Activated CD8-positive, alpha-beta memory T cell treated with anti-CD3 and anti-CD28 coated beads for 1 hour (primary cell): ENCODE measurements at places on chromosomes 7 and 10.

- no peak for DNase-seq
These were observed 245.7 kb downstream of the TCERG1L start for GRCh38 chr10:131065673-131066305.

GRCh38 chr10:3867454-3868270, 82.7 kb upstream of the KLF6 start:
- no peak for DNase-seq

GRCh38 chr10:74691164-74691563, 135.2 kb upstream of the KAT6B start:
- no peak for DNase-seq

- no peak for DNase-seq
These were observed 16.0 kb downstream of the TCAF1 start for GRCh38 chr7:143885951-143886350.

- DNase-seq: no peak
These were observed 42.4 kb downstream of the TPST1 start for GRCh38 chr7:66247380-66248078.

GRCh38 chr7:98352621-98353020, 48.3 kb downstream of the BAIAP2L1 start:
- DNase-seq: no peak

- DNase-seq: no peak
These were observed 90.7 kb downstream of the UNCX start for GRCh38 chr7:1323178-1324027.

GRCh38 chr10:17659365-17659764, 15.4 kb downstream of the STAM start:
- DNase-seq: no peak

- no peak for DNase-seq
These were observed 81.0 kb downstream of the HGF start for GRCh38 chr7:81688622-81689411.

DNA sequence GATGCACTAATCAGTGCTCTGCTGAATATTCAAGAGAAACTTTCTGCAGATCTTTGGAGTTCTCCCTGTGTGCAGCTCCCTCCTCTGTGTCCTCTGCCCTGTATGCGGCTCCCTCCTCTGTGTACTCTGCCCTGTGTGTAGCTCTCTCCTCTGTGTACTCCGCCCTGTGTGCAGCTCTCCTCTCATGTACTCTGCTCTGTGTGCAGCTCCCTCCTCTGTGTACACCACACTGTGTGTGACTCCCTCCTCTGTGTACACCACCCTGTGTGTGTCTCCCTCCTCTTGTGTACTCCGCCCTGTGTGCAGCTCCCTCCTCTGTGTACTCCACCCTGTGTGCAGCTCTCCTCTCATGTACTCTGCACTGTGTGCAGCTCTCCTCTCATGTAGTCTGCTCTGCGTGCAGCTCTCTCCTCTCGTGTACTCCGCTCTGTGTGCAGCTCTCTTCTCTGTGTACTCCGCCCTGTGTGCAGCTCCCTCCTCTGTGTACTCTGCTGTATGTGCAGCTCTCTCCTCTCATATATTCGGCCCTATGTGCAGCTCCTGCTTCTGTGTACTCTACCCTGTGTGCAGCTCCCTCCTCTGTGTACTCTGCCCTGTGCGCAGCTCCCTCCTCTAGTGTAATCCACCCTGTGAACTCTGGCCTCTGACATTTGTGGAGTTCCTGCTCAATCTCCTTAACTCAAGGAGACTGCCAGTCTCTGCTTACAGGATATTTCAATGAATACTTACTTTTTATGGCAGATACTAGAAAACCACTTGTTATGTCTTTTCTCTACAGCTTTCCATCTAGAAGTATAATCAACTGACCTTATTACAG, 280.4 kb downstream of the GLRX3 start:
- DNase-seq: no peak

GRCh38 chr7:74269757-74270277, 15.6 kb upstream of the RFC2 start:
- DNase-seq: peak; percentile 44

GRCh38 chr10:129531195-129531968, 64.3 kb downstream of the MGMT start:
- DNase-seq: no peak

DNA sequence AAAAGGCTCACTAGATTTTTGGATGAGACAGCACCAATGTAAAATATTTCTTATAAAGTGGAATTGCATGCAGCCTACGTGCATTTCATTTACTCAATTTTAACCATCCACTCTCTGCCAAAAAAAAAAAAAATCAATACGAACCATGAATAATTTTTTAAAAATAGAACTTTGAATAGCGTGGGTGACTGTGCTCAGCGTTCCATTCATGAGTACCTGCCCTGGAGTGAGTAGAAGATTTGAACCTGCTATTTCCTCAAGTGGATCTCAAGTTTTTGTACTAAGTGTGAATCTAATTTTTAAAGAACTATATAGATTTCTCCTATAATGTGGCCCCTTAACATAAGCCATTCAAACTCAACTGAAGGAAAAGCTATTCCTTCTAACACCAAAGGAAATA, 105.3 kb downstream of the ARHGAP12 start:
- no peak for DNase-seq

GRCh38 chr10:33115738-33116719, 158.0 kb upstream of the ITGB1 start:
- no peak for DNase-seq

DNA sequence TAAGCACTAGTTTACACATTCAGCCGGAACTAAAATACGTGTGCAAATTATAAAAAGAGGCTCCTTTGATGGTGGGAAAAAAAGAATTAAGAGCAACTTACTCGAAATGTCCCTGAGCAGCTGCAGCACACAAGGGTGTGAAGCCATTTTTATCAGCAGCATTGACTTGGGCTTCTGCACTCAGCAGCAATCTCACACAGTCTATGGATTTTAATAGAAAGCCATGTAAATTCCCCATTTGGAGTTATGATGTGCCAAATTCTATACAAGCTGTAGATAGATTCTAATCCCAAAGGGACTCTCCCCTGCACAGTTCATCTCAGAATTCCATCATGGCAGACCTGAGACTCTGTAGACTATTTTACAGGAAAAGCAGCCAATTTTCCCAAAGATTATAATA, 90.5 kb downstream of the CTTNBP2 start:
- no peak for DNase-seq

- DNase-seq: no peak
These were observed 38.3 kb downstream of the JAKMIP3 start for GRCh38 chr10:132104062-132104461.

- no peak for DNase-seq
These were observed 54.9 kb downstream of the ZRANB1 start for GRCh38 chr10:124996854-124997215.

- no peak for DNase-seq
These were observed 49.1 kb upstream of the CDC14C start for GRCh38 chr7:48875045-48875916.

GRCh38 chr7:46772776-46773175, 809.1 kb downstream of the TNS3 start:
- no peak for DNase-seq

DNA sequence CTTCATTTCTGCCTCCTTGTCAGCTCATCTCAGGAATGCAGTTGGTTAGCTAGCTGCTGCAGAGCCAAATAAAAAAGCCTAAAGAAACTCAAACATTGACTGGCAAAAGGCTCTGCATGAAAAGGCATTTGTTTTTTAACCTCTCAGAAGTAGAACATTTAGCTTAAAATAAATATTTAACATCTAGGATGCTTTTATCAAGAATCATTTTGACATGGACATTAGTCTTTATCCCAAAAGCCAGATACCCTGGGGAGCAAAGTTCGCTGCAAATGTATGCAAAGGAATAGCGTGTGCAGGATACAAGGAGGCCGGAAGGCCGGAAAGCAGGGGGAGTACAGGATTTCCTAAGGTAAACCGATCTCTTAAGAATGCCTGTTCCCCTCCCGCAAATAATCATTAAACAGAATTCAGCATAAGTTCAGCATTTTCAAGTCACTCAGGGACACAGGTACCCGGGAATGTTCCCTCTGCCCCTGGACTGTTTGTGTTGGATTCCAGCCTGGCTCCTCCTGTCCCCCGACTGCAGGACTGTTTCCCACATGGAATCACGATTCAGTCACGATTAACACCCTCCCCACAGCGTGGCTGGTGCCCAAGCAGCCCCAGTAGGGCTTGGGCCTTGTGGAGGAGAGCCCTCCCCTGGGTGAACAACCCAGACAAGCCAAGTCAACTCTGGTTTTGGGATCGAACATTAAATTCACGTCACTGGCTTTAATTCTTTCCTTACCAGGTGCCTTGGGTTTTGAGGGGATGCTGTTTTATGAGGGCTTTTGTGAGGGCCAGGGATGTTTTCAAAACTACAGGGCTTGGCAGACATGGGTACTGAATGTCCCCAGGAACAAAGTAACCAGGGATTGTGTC, 97.8 kb downstream of the HIPK2 start:
- DNase-seq: no peak

GRCh38 chr10:105952153-105952552, 1212.4 kb downstream of the SORCS1 start:
- DNase-seq: no peak

GRCh38 chr10:79146611-79147130, 77.9 kb downstream of the ZMIZ1 start:
- DNase-seq: no peak

DNA sequence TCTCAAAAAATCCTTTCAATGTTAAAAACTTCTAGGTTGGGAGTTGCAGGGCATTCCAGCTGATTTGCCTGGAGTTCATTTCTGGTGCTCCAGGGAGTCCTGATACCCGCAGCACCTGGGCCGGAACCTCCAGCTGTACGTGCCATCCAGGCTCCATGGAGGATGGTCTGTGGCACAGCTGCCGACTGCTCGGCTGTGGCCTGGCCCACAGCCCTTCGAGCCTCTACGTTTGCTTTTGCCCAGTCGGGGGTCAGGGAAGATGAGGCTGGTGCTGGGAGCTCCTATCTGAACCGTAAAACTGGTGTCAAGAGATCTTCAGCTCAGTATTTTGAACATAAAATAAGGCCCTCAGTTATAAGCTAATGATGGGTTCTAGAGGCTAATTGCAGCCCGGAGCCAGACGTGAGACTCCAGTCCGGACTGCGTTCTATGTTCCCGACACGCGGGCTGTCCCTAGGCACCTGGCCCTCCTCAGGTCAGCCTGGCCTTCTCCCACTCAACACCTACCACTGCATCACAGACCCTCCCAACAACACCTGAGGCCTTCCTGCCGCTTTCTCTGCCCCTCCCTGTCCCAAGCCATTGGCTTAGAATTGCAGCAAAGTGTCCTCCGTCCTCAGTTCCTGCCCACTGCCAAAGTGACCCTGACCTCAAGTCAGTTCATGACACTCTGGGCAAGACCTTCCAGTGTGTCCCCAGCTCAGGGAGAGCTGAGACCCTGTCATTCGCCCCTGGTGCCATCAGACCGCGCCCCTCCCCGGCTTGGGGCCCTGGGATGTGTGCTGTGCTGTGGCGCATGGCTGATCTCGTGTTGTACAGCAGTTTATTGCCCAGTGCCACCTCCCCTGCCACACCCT, 64.2 kb upstream of the DNAJB6 start:
- no peak for DNase-seq

- DNase-seq: no peak
These were observed 89.0 kb upstream of the PPP2R2D start for GRCh38 chr10:131811630-131812403.

DNA sequence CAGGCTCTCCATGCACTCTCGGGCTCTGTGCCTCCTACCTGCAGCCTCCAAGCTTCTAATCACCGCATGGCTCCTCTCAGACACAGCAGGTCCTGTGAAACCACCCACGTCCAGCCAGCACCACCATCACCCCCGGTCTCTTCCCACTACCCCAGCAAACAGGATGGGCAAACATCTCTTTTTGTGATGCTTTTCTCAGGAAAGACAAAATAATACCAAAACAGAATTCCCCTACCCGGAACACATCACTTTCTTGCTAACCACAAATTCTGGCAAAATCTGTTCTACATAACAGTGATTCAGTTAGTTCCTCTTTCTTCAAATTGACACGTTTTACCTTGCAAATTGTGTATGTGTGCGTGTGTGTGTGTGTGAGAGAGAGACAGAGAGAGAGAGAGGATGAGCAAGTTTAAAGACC, 6.5 kb downstream of the SNX8 start:
- DNase-seq: no peak

DNA sequence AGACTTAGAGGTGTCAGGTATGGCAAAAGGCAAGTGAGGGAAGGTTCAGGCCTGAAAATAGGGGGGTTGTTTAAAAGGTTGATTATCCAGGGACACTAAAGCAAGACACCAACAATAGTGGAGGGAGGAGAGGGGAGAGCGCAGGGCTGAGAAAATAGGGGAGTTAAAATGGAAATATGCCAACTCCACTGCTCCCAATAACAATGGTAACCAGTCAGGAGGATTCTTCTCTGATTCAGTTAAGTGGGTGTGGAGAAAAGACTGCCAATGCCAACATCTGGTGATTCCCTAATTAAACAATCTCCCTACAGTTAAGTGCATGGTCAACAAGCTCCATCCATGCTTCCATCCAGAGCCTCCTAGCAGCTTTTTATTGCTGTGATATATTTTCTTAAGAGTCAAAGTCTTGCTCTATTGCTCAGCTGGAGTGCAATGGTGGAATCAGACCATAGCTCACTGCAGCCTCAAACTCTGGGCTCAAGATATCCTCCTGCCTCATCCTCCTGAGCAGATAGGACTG, 183.3 kb downstream of the JAZF1 start:
- no peak for DNase-seq

DNA sequence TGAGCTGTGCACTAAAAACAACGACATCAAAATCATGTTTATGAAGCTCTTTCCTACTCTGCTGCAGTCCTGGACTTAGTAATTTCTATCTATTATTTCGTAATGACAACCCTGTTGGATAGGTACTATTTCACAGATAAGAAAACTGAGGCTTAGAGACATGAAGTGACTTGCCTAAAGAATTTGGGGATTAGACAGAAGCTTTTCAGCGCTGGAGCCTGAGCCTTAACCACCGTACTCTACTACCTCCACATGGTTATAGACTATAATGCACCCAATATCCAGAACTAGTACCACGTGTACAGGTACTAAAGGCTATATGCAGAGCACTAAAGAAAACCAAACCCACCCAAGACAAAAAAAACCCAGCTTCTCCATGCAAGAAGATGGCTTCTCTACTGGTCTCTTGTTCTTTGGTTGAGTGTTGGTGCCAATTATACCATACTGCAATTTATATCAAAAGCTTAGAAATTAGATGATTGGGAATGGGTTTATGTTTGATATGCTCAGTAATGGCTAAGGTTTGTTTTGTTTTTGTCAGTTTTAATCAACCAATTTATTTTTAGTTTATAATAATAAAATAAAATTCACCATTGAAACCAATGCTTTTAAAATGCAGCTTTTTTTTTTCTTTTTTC, 6.5 kb upstream of the SNX10 start:
- no peak for DNase-seq

DNA sequence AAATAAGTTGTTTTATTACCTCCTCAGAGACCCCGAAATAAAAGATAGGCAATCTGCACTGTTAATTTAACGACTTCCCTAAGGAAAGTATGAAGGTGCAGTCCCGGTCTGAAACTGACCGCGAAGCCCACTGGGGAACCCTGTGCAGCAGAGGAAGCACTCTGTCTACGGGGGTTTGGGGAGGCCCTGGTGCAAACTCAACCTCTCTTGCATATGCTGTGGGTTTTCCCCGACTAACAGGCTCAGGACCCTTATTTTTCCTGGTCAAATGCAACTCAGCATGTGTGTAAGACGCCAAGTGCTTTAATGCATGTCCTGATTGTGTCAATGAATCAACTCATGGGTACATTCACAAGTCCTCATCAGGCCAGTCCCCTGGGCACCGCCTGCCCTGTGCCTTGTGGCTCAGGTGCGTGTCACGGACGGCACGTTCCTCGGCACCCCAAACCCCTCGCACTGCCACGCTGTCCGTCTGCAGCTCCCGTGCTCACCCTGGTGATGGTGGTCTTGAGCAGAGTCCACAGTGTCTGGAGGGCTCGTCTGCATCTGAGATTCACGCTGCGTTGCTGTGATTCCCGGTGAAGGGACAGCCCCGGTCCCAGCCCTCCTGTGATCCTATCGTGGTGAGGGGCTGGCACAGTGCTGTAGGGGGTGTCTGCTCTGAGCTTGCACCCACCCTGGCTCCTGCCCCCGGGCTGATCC, 33.8 kb downstream of the JAKMIP3 start:
- no peak for DNase-seq
